Stimulated activated CD8-positive, alpha-beta memory T cell treated with anti-CD3 and anti-CD28 coated beads, Interleukin-2, amount 100 ng/mL, for 1 hour (primary cell): ENCODE measurements at places on chromosomes 12 and 14.

DNA sequence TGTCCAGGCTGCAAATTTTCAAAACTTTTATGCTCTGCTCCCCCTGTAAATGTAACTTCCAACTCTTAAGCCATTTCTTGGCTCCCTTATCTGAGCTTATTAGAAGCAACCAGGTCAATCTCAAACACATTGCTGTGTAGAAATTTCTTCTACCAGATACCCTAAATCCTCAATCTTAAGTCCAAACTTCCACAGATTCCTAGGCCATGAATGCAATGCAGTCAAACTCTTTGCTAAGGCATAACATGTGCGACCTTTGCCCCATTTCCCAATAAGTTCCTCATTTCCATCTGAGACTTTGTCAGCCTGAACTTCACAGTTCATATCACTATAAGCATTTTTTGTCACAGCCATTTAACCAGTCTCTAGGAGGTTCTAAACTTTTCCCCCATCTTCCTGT lies 64.5 kb downstream of the TMTC3 start:
- DNase-seq, result no peak

DNA sequence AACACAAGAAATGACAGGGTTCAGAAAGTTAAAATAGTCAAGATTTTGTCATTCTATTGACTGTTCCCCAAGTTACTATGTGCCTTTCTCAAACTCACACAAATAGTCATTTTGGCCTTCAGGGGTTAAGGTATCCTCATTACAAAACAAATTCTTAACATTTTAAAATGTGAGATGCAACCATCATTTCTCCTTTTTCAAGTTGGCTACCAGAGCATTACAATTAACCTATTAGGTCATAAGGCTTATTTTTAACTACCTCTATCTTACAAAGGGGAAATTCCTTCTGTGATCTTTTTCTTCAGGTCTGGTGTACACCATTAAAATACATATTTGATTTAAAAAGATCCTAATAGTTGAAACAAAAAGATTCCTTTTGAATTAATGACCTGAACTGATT lies 61.2 kb downstream of the SLC38A1 start:
- DNase-seq, result no peak

- DNase-seq, result no peak
These were observed 407.0 kb downstream of the MED13L start for GRCh38 chr12:115870510-115870909.

GRCh38 chr12:64187370-64187769 lies 34.7 kb downstream of the KICS2 start:
- DNase-seq, result no peak

DNA sequence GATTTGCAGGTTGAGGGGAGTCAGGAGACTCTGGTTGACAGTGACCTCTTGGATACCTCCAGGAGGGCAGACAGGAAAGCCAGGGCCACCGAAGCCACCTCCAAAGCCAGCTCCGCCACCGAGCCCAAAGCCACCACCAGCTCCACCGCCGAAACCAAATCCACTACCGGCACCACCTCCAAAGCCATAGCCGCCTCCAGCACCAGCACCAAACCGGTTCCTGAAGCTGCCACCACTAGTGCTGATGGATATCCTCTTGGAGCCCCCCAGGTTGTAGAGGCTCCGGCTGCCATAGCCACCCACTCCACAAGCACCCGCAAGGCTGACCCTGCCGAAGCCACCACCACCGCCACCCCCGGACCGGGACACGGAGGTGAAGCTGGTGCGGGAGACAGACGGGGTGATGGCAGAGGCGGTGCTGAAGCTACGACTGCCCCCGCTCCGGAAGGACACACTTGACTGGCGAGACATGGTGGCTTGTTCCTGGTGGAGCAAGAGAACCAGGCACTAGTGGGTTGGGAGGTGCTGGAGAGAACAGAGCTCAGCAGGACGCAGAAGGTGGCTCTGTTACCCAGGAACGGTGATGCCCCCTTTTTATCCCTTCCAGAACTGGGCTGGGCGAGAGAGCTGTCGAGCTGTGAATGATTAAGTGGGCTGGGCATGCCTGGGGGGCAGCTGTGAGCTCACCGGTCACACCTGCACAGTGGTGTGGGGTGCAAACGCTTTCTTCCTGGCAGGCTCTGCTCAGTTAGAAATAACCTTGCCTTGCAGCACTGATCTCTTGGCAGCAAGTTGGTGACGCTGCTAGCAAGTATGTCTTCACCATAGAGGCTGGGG lies at the start of gene KRT5:
Gene KRT5, minus strand, starts transcription at position 569 of the 837 bp plus-strand sequence. Its CDS starts 98 bp downstream, at position 471.
- DNase-seq, result no peak

DNA sequence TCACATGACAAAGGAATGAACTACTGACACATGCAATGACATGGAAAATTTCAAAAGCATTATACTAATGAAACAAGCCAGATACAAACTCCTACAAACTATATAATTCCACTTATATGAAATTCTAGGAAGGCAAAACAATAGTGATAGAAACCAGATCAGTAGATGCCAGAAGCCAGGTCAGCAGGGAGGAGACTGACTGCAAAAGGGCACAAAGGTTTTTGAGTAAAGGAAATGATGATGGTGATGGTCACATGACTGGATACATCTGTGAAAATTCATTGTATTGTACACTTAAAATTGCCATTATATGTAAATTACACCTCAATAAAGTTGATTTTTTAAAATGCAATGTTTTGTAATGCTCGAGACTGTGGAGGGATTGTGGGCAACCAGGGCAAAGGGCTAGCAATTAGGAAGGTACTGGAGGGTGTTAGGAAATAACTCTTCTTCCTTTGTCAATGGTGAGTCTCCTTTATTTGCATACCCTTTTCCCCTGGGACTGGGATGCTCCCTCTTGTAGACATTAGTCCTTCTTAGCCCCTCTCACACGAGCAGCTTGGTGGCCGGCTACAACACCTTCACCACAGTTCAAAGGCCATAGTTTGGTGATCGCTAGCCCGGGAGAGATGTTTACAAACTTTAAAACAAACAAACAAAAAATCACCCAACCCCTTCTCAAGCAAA lies 6.7 kb upstream of the PRPF40B start:
- no peak for DNase-seq

DNA sequence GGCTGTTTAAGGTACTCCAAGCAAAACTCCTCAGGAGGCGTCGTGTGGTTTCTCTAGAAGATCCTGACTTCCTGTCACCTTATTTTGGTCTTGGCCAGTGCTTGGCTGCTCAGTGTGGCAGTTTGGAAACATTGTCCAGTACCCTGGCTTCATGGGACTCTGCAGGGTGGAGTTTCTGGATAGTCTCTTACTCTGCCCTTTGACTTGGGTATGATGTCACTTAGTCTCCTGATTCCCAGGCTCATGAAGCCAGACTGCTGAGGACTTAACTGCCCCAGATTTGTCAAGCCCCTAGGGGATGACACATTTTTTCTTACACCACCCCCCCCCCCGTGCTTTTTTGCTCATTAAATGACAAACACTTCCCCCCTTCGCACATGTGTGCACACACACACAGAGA lies 82.7 kb downstream of the ADCK1 start:
- DNase-seq, result no peak

GRCh38 chr14:54216827-54217226 lies 180.0 kb upstream of the CDKN3 start:
- DNase-seq, result no peak
